ENCODE measurements at places on chromosomes 1 and 21.
A peak's percentile ranks its signal among the peaks of the same experiment; 100 is the strongest.

- DNase-seq, result no peak
Observed at GRCh38 chr1:45608175-45609156, 15.4 kb downstream of the CCDC17 start.

DNA sequence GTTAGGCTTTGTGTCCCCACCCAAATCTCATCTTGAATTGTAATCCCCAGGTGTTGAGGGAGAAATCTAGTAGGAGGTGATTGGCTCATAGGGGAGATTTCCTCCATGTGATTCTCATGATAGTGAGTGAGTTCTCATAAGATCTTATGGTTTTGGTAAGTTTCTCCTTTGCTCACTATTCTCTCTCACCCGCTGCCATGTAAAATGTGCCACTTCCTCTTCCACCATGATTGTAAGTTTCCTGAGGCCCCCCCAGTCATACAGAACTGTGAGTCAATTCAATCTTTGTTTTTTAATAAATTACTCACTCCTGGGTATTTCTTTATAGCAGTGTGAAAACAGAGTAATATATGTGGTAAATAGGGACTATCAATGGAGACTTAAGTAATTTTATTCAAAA lies 434.5 kb upstream of the OLFM3 start:
- DNase-seq, result no peak

DNA sequence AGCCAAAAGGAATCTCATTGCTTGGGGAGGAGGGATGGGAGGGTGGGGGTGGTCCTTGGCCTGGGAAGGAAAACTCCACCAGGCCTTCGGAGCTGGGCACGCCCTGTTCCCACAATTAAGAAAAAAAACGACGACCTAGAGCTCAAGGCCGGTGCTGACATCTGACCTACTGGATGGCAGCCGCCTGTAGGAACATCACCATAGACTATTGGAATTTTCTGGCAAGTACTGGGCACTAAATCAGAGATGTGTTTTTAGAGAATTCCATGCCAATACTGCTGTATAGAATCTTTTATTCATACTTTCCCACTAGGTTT lies 729 bp downstream of the NADK start:
- DNase-seq, result no peak

GRCh38 chr1:55774446-55774845 lies 559.3 kb upstream of the USP24 start:
- DNase-seq, result no peak

DNA sequence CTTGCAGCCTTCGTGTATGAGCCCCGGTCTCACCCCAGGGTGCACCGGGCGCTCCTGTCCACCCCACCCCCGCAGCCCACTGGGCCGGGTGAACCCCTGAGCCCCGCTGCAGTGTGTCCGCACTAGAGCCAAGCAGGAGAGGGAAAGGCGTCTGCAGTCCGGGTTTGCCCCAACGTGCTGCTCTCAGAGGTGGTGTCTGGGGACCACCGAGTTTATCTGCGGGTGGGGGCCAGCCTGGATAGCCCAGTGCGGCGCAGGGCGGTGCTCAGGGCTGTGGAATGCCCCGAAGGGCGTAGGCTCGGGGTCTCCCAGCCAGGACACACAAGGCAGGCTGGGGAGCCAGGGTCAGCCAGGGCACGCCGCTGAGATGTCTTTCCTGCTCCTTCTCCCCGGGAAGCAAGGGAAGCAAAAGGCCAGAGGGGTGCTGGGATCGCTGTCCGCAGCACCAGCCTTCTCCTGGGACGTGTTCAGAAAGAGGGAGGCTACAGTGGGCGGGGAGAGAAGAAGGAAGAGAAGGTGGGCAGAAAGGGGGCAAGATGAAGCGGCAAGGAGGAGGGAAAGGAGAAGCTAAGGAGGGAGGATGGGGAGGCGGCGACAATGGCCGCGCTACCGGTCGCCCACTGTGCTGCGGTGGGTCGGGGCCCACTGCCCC lies 56.6 kb downstream of the MAB21L3 start:
- no peak for DNase-seq

GRCh38 chr1:204735042-204735441 lies 49.5 kb upstream of the LRRN2 start:
- no peak for DNase-seq

DNA sequence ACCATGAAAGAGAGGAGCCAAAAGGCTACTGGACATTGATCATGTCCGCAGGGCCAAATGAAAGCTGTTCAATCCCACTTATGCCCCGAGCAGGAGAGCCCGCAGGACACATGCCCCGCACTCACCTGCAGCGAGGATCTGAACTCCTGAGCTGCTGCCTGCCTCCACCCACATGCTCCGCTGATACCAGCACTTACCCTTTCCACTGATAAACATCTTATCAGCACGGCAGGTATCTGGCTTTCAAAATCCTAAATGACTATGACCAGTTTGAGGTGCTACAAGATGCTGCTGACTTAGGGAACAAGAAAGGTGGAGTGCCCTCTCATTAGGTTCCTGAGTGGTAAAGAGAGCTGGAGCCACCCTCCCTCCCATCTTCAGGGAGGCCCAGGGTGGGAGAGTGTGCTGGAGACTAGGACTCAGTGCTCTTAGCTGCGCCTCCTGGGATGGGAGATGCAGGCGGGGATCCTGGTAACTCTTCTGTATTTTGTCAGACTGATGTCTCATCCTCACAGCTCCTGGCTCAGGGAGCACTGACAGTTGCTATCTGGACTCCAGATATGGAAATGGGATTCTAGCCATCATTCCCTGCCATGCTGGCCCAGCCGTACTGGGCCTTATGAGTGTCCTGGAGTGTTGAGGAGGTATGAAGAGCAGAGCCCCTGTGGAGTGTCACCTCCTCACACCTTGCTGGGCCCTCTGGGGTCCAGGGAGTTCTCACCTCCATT lies 86.4 kb upstream of the F3 start:
- DNase-seq, result no peak

GRCh38 chr1:210815641-210816550 lies 318.1 kb downstream of the KCNH1 start:
- peak; percentile 59 for DNase-seq

DNA sequence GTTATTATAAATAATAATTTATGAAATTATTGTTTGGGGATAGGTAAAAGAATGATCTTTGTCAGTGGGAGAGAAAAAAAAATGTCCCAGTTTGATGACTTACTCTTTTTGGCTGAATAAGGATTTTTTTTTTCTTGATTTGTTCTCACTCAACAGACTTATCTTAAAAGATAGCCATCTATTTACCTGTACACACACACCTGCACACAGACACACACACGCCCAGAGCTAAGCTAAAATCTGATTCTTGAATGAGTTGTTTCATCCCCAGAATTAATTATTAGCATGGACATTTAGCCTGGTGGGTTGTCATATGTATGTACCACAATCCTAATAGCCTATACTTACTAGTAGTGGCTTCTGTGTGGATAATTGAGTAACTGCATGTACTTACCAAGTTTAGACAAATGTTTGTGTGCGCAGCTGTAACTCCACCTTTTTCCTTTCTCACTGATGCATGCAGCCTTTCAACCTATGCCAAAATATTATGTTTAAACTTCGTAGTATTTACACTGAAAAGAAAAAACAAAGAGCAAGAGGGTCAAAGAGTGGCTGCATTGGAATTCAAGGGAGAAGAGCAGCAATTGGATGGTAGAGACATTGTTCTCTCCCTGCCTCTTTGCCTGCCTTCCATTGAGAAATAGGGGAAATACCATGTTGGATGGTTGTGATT lies 174.3 kb downstream of the ADGRL2 start:
- no peak for DNase-seq

GRCh38 chr1:26697978-26698849 lies 2.4 kb downstream of the ARID1A start:
- DNase-seq, result peak; percentile 60
